ENCODE measurements at places on chromosomes 7 and 10. TPM values are rescaled to one million over a fixed set of nuclear protein-coding genes. Genes with fewer than 3 reads are reported as not detected.

- no peak overlapping the region for H3K27ac ChIP-seq
- H3K4me3 ChIP-seq: no peak overlapping the region
- no peaks in the 10 kb centered on the region for H3K27me3 ChIP-seq
- DNase-seq: no peak
- no peaks in the 10 kb centered on the region for H3K4me1 ChIP-seq
- H3K36me3 ChIP-seq: no peaks in the 10 kb centered on the region
Measured at GRCh38 chr10:64574371-64574770, 1053.2 kb downstream of the REEP3 start.

DNA sequence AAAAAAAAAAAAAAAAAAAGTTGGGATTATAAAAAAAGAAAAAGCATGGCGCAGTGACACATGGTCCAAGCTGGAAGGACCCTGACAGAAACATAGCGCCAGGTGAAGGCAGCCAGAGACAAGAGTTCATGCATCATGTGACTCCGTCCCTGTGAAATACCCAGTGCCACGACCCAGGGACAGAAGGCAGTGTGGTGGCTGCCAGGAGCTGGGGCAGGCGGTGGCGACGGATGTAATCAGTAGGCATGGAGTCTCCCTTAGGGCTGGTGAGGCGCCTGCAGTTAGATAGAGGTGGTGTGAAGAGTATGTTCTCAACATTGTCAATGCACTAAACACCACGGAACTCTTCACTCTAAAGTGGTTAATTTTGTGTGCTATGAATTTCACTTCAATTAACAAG, 43.9 kb downstream of the STK32C start:
- no peak overlapping the region for H3K27ac ChIP-seq
- no peak for DNase-seq

DNA sequence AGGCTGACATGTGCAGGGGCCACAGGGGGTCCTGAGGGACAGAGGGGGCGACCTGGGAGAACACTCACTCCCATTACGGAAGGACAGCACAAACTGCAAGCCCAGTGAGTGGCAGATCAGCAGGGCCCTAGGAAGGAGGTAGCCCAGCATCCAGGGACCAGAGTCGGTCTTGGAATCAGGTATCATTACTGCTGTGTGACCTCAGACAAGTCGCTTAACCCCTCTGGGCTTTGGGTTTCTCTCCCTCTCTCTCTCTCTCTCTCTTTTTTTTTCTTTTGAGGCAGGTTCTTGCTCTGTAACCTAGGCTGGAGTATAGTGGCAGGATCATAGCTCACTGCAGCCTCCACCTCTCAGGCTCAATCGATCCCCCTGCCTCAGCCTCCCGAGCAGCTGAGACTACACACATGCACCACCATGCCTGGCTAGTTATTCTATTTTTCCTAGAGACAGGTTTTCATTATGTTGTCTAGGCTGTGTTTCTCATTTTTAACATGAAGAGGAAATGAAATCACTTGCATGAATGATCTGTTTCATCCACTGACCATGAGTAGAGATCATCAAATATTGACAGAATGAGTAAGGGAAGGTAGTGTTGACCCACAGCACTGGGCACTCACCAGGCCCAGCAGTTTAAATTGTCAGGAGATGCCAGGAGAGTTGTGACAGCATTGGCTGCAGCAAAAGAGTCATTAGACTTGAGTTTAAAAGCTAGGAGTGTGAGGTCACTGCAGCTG, 49.4 kb downstream of the BUB3 start:
- no peaks in the 10 kb centered on the region for H3K36me3 ChIP-seq
- no peak overlapping the region for H3K4me3 ChIP-seq
- H3K27ac ChIP-seq: no peak overlapping the region
- DNase-seq: no peak
- no peaks in the 10 kb centered on the region for H3K27me3 ChIP-seq
- H3K4me1 ChIP-seq: no peaks in the 10 kb centered on the region

DNA sequence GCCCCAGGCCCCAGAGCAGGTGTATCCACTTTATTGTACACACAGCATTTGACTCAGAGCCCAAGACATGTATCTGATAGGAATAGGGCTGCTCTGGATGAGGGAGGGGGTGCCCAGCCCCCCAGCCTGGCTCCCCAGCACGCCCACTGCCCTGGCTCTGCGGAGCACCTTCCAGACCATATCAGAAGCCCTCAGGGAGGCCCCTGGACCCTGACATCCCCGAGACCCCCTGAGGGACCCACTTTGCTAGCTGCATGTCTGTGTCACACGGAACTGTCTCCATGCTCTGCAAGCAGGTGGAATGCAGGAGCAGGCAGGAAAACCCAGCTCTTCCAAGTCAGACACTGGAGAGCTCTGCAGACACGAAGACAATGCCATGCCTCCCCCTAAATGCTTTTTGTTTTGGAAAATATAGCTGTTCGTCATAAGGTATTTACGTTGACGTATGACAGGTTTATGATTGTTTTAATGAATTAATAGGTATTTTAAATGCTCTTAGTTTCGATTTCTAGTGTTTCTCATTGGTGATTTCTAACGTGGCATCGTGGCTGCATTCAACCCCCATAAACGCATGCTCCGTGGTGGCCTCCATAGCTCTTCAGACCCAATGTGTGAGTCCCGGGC, 92.8 kb upstream of the INSIG1 start:
- H3K4me3 ChIP-seq: no peak overlapping the region
- no peaks in the 10 kb centered on the region for H3K36me3 ChIP-seq
- H3K27ac ChIP-seq: no peak overlapping the region
- DNase-seq: no peak
- H3K4me1 ChIP-seq: peaks cover 9% of the 10 kb centered on the region

- H3K27ac ChIP-seq: no peak overlapping the region
- H3K27me3 ChIP-seq: peaks cover 4% of the 10 kb centered on the region
- DNase-seq: no peak
- H3K4me1 ChIP-seq: no peaks in the 10 kb centered on the region
- no peaks in the 10 kb centered on the region for H3K36me3 ChIP-seq
Measured at GRCh38 chr7:131648491-131648890, 92.1 kb upstream of the PODXL start.

- H3K27me3 ChIP-seq: no peaks in the 10 kb centered on the region
- no peak overlapping the region for H3K4me3 ChIP-seq
- H3K4me1 ChIP-seq: peaks cover 18% of the 10 kb centered on the region
Measured at GRCh38 chr7:99440195-99440594, 1.5 kb downstream of the CPSF4 start.

DNA sequence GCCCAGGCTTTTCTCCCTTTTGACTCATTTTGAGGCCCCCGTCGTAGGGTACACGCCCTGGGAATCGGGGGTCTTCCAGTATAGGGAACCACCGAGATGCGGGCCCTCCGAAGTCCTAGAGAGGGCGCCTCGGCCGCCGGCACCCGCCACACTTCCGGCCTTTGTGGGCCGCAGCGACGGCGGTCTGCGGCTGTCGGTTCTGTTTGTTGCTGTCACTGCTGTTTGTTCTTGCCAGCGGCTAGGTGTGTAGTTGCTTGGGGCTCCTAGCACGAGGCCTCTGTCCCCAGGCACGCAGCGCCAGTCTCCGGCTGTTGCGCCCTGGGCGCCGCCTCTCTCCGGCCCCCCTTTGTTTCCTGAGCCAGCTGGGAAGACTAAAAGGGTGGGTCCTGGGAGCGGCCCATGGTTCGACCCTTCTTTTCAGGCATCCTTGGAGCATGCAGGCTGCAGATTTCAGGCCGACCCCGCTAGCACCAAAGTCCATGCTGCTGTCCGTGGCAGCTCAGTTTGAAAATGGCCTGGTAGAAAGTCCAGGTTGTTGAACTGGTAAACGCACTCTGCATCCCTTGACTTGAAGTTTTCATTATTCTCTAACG, 17.8 kb upstream of the ZKSCAN1 start:
- peak overlapping the region; percentile 90 for H3K27ac ChIP-seq
- peak; percentile 60 for DNase-seq
- no peaks in the 10 kb centered on the region for H3K36me3 ChIP-seq
- peak overlapping the region; percentile 46 for H3K4me3 ChIP-seq

DNA sequence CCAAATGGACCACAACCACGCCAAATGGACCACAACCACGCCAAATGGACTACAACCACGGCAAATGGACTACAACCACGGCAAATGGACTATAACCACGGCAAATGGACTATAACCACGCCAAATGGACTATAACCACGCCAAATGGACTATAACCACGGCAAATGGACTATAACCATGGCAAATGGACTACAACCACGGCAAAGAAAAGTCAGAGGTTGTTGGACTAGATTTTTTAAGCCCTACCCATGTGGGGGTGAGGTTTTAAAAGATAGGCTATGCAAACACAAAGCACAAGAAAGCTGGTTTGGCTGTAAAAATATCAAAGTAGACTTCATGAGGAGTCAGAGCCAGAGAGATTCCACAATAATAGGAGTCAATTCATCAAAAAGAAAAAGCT, 55.8 kb downstream of the NCAPG2 start:
- H3K36me3 ChIP-seq: peaks cover 70% of the 10 kb centered on the region
- no peak overlapping the region for H3K4me3 ChIP-seq
- no peak for DNase-seq
- H3K27ac ChIP-seq: no peak overlapping the region

DNA sequence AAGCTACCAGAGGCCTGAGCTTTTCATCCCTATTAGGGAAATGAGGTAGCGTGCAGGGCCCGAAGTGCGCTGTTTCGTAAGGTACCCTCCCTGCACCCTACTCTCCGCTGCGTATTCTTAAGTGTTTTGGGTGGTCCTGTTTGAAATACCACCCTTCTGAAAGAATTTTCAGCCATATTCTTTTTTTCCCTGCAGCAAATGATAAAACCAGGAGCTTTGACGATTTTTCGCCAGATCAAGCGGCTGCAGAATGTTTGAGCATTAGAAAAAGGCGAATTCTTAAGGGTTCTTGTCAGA, 1.2 kb downstream of the RSBN1L start:
- no peaks in the 10 kb centered on the region for H3K27me3 ChIP-seq
- peak overlapping the region; percentile 94 for H3K27ac ChIP-seq
- DNase-seq: no peak
- H3K4me1 ChIP-seq: peaks cover 11% of the 10 kb centered on the region
- no peaks in the 10 kb centered on the region for H3K36me3 ChIP-seq

GRCh38 chr7:20075992-20076820, 141.0 kb downstream of the MACC1 start:
- H3K27me3 ChIP-seq: no peaks in the 10 kb centered on the region
- no peak for DNase-seq

DNA sequence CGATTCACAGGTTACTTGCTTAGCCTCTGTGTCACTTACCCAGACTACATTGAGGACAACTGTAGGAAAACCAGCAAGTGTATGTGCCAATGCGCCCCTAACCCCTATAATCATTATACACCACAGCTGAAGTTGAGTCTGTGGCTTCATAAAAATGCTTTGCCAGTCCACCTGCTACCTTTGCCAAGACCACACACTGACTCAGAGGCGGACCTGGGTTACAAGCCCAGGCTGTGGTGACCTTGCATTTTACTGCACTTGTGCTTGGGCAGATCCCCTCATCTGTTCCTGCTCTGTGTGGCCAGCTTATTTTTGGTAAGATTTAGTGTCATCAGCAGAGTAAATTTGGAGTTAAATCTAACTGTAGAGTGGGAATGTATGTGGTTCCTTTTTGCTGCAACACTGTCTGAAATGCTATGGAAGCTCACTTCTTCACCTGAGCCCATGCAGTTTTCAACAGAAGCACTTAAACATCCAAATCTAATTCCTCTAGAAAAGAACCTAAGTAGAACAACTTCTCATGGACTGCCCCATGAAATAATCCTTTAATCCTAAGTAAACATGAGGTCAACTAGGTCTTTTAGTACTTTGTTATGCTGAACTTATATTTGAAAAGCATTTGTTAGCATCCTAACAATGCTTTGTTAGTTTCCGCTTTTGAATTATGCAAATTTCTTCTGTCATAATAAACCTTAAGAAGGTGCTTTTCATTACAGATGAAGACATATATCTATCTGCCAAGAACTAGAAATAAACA, 96.2 kb upstream of the AMPH start:
- no peaks in the 10 kb centered on the region for H3K4me1 ChIP-seq
- no peak for DNase-seq
- no peak overlapping the region for H3K27ac ChIP-seq
- peaks cover 15% of the 10 kb centered on the region for H3K36me3 ChIP-seq
- no peaks in the 10 kb centered on the region for H3K27me3 ChIP-seq

- no peaks in the 10 kb centered on the region for H3K27me3 ChIP-seq
- H3K36me3 ChIP-seq: peaks cover 74% of the 10 kb centered on the region
- H3K4me1 ChIP-seq: no peaks in the 10 kb centered on the region
Measured at GRCh38 chr10:26741368-26741767, 43.9 kb downstream of the PDSS1 start.

DNA sequence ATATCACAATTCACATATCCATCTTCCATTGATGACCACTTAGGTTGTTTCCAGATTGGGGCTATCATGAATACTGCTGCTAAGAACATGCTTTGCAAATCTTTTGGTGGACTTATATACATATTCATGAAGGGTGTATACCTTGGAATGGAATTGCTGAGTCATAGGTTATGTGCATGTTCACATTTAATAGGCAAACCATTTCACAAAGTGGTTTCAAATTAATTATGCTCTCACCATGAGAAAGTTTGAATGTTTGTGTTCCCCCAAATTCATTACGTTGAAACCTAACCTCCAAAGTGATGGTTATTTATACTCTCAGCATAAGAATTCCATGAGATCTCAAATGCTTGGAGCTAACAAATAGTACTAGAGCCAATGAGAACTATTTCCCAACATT, 86.4 kb downstream of the VPS41 start:
- peaks cover 3% of the 10 kb centered on the region for H3K36me3 ChIP-seq
- no peak for DNase-seq
- no peaks in the 10 kb centered on the region for H3K4me1 ChIP-seq
- H3K4me3 ChIP-seq: no peak overlapping the region

- no peaks in the 10 kb centered on the region for H3K36me3 ChIP-seq
- no peak overlapping the region for H3K4me3 ChIP-seq
- no peak for DNase-seq
- H3K27me3 ChIP-seq: peaks cover 30% of the 10 kb centered on the region
- peaks cover 19% of the 10 kb centered on the region for H3K4me1 ChIP-seq
- H3K27ac ChIP-seq: no peak overlapping the region
Measured at GRCh38 chr7:128131731-128132130, 100.5 kb upstream of the LRRC4 start.

DNA sequence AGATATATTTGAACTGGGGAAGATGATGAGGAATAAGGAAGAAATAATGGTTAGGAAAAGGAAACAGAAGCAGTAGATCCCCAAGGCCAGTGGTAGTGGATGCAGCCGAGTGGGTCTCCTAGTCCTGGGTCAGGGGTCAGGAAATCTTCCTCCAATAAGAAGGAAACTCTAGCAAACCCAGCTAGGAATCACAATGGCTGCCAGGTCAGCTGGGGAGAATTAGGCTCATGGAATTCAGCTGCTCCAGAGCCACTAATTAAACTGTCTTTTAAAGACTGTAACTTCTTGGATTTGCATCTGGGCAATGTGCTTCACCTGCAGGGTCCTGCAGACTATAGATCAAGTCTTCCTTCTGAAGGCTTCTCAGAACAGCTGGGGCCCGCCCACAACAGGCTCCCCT, 644.4 kb downstream of the KCNMA1 start:
- H3K4me3 ChIP-seq: no peak overlapping the region
- H3K27me3 ChIP-seq: no peaks in the 10 kb centered on the region
- DNase-seq: no peak
- H3K27ac ChIP-seq: no peak overlapping the region
- no peaks in the 10 kb centered on the region for H3K4me1 ChIP-seq
- H3K36me3 ChIP-seq: no peaks in the 10 kb centered on the region

TMEM130 gene
- total RNA-seq: 0.24 TPM

NUTM2B gene
- 0.61 TPM for total RNA-seq

MOGAT3 gene
- total RNA-seq: not detected

GHRHR gene
- 0.42 TPM for total RNA-seq

SEMA3C gene
- 5.6 TPM for total RNA-seq

SLC39A12 gene
- total RNA-seq: 0.05 TPM

NPSR1 gene
- total RNA-seq: 0.05 TPM
